ENCODE measurements at places on chromosomes 6 and 20.

DNA sequence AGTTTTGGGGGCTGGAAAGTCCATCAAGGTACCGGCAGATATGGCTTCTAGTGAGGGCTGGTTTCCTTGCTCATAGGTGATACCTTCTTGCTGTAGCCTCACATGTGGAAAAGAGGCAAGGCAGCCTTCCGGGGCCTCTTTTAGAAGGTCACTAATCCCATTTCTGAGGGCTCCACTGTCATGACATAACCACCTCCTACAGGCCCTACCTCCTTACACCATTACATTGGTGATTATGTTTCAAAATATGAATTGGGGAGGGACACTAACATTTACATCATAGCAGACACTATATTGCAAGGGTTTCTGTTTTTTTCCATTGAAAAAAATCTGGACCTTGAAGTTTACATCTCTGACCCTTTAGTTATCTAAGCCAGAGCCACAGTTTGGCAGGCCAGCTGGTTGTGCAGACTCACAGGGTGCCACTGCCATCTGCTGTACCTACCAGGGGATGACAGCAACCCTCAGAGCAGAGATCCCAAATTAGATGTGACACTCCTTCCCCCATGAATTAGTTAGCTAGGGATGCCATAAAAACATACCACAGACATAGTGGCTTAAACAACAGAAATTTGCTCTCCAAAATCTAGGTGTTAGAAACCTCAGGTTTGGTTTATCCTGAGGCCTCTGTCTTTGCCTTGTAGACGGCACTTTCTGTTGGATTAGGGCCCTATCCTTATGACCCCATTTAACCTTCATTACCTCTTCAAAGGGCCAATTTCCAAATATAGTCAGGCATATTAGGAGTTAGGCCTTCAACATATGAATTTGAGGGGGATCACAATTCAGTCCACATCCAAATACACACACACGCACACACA lies 166.4 kb upstream of the RNF217 start:
- DNase-seq: peak; percentile 12

DNA sequence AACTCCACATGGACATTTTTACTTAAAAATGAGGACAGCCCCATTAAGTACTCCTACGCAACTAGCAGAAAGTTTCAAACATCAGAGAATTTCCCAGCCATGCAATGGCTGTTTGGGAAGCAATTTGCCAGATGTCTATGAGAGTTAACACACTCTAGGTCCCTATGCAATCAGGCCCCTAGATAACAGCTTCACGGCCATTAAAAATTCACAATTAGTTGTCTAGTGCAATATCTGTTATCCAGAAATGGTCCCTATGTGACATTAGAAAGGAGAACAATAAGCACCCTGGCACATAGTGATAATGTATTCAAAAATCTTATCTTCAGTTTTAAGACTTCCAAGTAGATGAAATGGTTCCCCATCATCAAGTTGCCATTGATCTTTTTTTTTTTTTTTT lies 174.3 kb upstream of the NRSN1 start:
- DNase-seq: no peak

- DNase-seq: no peak
These were observed 119.9 kb downstream of the RNF144B start for GRCh38 chr6:18507018-18507415.

GRCh38 chr20:50680105-50680960 lies 11.0 kb downstream of the RIPOR3 start:
- DNase-seq: no peak

- no peak for DNase-seq
These were observed 90.5 kb downstream of the ZMYND8 start for GRCh38 chr20:47265984-47266383.

GRCh38 chr6:146827216-146827928 lies 228.6 kb downstream of the ADGB start:
- no peak for DNase-seq

GRCh38 chr6:142913036-142913510 lies 31.9 kb downstream of the HIVEP2 start:
- DNase-seq: no peak

- DNase-seq: peak; percentile 70
These were observed 39.0 kb upstream of the NEDD9 start for GRCh38 chr6:11271228-11272020.
